ENCODE measurements at places on chromosomes 4 and X.

- no peak for DNase-seq
Observed at GRCh38 chr4:18020671-18021469, 685 bp downstream of the LCORL start.

GRCh38 chr4:183370786-183371185, 48.6 kb upstream of the CLDN24 start:
- DNase-seq, result no peak

GRCh38 chrX:4690521-4690920, 977.1 kb upstream of the PRKX start:
- DNase-seq, result no peak

GRCh38 chr4:47736146-47736545, 101.7 kb downstream of the CORIN start:
- DNase-seq, result no peak

DNA sequence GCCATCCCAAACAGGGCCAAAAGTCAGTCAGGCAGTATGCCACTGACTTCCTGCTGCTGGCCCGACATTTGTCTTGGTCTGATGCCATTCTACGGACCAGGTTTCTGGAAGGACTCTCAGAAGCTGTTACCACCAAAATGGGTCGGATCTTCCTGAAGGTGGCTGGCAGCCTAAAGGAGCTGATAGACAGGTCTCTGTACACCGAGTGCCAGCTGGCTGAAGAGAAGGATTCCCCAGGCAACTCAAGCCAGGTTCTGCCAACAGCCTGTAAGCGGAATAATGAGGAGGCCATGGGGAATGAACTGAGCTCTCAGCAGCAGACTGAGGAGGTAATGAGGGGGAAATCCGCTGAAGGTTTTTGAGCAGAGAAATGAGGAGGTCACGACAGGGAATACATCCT, 95.7 kb downstream of the RTL9 start:
- DNase-seq, result no peak

- no peak for DNase-seq
Observed at GRCh38 chr4:130110189-130110588, 1014.2 kb downstream of the C4orf33 start.

- DNase-seq, result no peak
Observed at GRCh38 chrX:45748369-45748774, 547.7 kb upstream of the DIPK2B start.

DNA sequence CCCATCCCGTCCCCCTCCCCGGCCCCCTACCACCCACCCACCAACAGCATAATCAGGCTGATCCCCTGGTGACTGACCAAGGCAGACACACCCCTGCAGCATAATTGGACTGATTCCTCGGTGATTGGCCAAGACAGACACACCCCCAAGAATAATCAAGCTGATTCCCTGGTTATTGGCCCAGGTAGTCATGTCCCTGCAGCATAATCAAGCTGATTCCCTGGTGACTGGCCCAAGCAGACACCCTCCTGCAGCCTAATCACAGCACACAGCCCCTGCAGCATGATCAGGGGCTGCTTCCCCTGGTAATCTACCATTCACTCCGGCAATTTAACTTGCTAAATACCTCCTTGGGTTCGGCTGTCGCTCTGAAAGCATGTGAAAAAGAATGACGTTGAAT, 47.5 kb upstream of the STS start:
- no peak for DNase-seq

DNA sequence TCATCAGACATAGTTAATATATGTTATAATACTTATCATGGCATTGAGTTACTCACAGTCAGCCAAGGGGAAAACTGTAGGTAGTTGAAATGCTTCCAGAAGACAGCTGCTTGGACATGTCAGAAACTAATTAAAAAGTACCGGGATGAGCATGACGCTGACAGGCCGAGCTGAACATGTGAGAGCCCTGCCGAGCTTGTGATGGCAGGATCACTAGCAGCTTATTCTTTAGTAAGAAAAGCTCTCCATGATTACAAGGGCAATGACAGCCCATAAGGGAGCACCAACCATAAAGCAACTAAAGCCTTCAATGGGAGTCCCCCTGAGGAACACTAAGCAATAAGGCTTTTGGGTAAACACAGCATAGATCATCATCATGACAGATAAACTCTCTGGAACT, 435.6 kb downstream of the TLL1 start:
- no peak for DNase-seq

DNA sequence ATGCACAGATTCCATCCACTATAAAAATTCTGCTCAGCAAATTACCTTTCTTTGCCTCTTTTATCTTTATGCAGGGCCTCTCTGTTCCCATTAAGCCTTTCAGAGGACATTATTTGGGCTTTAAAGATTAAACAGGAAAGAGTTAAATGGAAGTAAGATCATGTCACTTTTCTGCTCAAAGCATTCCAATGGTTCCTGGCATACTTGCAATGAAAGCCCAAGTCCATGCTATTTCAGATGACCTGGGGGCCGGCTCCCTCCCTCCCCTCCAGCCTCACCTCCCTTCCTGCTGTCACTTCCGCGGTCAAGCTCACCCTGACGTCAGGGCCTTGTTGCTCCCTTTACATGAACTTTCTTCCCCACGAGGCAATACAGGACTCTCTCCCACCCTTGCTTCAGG, 125.5 kb downstream of the C4orf51 start:
- no peak for DNase-seq

GRCh38 chr4:77579406-77580076, 26.1 kb upstream of the CXCL13 start:
- DNase-seq, result no peak

DNA sequence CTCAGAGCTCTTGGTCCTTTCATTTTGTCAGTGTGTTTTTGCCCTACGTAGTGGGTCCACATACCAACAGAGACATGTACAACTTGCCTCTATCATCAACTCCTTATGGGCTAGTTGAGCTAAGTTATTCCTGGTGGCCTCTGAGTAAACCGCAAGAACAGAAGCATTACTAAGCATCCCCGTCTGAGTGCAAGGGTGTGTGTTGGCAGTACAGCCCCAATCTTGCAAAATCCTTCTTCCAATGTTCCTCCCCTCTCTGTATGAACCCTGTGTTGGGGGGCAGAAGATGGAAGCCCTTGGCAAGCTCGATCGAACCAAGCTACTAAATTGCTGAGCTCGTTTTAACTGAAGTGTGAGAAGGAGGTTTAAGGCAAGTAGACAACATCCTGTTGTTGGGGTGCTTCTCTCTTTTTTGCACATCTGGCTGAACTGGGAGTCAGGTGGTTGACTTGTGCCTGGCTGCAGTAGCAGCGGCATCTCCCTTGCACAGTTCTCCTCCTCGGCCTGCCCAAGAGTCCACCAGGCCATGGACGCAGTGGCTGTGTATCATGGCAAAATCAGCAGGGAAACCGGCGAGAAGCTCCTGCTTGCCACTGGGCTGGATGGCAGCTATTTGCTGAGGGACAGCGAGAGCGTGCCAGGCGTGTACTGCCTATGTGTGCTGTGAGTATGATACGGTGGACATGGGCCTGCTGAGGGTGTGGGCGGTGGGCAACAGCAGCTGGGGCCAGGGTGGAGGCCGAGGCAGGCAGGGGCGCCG, at the start of gene SH2D1A:
Gene SH2D1A, plus strand, starts transcription at position 447 of the 760 bp plus-strand sequence. Its CDS starts 80 bp downstream, at position 527.
- DNase-seq, result no peak

- DNase-seq, result no peak
Observed at GRCh38 chrX:154120567-154120966, 23.1 kb upstream of the MECP2 start.

DNA sequence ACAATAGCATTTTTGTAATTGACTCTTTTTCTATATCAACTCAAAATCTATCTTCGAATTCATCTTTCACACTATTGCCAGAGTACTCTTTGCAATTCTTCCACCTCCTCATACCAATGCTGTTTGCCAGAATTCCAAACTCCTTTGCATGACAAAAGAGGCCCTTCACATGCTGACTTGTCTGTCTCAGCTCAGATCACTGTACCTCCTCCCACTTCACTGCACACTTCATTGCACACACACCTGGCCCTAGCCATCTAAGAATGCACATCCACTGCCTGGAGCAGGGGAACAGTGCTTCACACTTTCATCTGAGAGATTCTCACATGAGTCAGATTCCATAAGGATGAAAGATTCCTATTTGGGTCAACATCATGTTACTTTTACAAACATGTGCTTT, 56.5 kb downstream of the PRDM5 start:
- DNase-seq, result peak; percentile 14

DNA sequence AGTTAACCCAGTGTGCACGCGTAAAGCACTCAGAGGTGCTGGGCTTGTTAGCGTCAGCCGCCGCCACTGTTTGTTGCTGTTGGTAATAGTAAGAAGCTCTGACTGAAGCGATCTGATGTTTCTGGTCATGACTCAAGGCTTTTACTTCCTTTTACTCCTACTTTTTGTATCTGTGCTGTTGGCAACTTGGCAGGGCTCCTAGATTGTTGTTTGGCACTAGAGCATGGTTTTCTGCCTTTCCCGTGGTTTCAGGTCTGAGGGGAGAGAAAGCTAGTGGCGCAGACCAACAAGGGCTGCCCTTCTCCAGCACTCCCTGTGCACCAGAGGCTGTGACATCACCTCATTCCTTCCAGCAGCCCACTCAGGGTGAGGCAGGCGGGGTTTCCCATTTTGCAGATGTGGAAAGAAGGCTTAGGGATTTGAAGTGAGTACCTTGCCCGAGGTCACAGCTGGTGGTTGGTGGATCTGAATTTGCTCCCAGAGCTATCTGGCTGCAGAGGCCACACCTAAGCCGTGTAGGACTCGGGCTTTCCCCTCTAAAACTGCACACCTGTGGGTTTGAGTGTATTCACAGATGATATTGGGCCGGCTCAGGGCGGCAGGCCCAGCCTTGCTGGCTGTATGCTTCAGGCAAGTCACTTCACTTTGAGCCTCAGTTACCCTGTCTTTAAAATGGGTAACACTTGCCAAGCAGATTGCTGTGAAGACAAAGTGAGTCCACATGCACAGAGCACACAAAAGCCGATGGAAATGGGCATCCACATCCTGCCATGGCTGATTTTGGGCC, 51.2 kb upstream of the TADA2B start:
- DNase-seq, result no peak

DNA sequence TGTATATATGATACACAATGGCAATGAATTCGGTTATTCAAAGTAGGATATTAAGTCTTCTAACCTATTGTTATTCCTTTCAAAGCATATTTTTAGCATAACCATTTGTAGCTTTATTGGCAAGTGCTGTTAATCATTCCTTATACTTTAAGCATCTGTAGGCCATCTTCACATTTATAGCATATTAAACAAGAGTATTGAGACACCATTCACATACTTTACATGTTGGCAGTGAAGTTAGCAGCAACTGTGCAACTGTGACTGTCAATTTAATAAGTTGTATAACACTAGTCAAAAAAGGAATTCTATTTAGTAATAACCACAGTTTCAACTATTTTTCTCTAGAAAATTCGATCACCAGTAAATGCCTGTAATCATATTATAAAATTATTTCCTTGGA, 107.3 kb upstream of the MYOZ2 start:
- DNase-seq, result no peak

GRCh38 chr4:23305026-23305425, 584.8 kb downstream of the PPARGC1A start:
- DNase-seq, result no peak

DNA sequence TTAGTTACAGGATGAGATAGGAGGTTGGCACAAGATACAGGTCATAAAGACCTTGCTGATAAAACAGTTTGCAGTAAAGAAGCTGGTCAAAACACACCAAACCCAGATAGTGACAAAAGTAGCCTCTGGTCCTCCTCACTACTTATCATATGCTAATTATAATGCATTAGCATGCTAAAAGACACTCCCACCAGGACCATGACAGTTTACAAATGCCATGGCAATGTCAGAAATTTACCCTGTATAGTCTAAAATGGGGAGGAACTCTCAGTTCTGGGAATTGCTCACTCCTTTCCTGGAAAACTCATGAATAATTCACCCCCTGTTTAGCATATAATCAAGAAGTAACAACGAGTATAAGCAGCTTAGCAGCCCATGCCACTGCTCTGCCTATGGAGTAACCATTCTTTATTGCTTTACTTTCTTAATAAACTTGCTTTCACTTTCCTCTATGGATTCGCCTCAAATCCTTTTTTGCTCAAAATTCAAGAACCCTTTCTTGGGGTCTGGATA, 1254.4 kb downstream of the PCDH7 start:
- no peak for DNase-seq

- DNase-seq, result peak; percentile 87
Observed at GRCh38 chr4:140756319-140757231, at the start of gene TBC1D9. Gene TBC1D9 (minus strand): TSS chr4:140756385. CDS start chr4:140756045, 340 bp downstream.

GRCh38 chr4:169154121-169154520, 116.6 kb downstream of the SH3RF1 start:
- DNase-seq, result no peak

- peak; percentile 20 for DNase-seq
Observed at GRCh38 chrX:51641421-51642021, 22.8 kb upstream of the CENPVL3 start.

- no peak for DNase-seq
Observed at GRCh38 chr4:83558059-83558653, 22.2 kb downstream of the GPAT3 start.

DNA sequence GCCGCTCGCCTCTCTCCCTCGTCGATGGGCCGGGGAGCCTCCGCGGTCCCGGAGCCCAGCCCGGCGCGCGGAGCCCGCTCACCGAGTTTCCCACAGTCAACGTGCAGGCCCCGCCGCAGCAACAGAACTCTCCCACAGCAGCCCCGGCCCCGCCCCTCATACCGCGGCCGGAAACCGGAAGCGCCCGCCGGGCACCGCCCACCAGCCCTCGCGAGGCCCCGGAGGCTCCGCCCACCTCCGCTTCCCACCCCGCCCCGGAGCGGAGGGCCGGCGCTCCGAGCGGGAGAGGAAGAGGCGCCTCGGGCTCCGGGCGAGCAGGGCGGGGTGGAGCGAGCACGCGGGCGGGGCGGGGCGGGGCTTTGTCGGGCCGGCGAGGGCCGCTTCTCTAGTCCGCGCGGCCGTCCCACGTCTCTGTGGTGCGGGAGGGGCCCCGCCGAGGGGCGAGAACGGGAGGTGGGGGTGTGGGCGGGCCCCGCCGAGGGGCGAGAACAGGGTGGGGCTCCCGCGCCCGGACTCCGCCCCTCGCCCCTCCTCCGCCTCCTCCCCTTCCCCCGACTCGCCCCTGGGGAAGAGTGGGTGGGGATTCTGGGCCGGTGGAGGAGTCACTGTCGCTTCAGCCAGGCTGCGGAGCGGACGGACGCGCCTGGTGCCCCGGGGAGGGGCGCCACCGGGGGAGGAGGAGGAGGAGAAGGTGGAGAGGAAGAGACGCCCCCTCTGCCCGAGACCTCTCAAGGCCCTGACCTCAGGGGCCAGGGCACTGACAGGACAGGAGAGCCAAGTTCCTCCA, at the start of the genes ABCD1 and BCAP31:
Gene ABCD1, plus strand, starts transcription at position 605 of the 787 bp plus-strand sequence. CDS start 411 bp downstream, outside the sequence.
Gene BCAP31, minus strand, starts transcription at position 136 of the 787 bp plus-strand sequence. CDS start 1,143 bp downstream, outside the sequence.
- peak; percentile 81 for DNase-seq

DNA sequence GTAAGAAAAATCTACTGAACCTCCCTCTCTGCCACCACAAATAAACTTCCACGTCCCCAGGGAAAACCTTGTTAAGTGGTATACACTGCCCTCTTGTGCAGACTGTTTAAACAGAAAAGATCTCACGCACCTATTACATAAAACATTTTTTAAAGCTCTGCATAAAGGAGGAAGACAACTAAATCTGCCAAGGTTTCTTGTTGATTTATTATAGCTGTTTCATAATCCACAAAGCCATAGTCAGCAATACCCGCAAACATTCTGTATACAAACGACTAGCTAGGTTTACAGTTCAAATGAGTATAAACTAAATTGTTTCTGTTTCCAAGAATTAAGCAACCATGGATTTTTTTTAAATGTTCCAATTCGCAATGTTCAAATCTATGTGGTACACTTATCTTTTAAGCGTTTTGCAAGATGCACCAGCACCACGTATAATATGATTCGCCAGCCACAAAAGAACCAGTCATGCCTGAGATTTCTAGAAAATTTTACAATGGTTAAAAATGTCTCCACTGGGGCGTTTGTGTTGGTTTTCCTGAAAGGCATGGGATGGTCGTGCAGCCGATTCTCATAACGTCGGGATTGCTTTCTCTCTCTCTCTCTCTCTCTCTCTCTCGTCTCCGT, 164.6 kb downstream of the PRKX start:
- peak; percentile 51 for DNase-seq
